KBM-7 (cell line): ENCODE measurements at places on chromosomes 2 and 18.

- no peak for DNase-seq
Measured at GRCh38 chr2:67041051-67041450, 356.1 kb upstream of the ETAA1 start.

DNA sequence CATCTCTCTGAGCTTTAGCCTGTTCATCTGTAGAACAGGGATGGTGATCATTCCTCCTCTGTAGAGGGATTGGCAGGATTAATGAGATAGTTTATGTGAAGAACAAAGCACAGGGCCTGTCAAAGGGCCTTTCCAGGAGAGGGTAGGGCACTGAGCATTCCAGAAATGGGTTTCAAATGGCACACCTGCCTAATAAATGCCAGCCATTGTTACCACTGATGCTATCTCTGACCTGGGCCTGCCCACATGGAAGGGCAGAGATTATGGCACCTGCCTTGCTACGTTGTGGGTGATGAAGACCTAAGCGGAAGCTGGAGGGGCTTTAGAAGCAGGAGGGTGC, 31.0 kb upstream of the GMPPA start:
- DNase-seq = no peak

- DNase-seq = no peak
Measured at GRCh38 chr18:67467188-67467587, 49.3 kb downstream of the DSEL start.

DNA sequence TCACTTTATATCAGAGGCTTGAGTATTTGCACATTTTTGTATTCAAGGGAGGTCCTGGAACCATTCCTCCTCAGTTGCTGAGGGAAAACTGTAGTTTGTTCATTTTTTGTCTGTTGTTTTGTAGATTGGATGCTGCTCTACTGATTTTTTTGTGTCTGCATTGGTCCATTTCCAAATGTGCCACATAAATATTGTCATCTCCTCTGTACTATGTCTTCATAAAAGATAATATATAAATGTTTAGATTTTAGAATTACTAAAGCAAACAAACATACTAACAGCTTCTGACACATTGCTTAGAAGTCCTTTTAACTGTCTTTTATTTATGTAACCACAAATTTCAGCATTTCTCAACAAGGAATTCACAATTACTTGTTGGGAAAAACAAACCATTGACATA, 356.8 kb downstream of the PLCL1 start:
- no peak for DNase-seq

GRCh38 chr2:162401871-162402270, 57.9 kb downstream of the GCA start:
- DNase-seq = no peak

- DNase-seq = no peak
Measured at GRCh38 chr2:69203166-69203985, 183.7 kb downstream of the GFPT1 start.

- no peak for DNase-seq
Measured at GRCh38 chr2:168149150-168149974, 98.0 kb downstream of the STK39 start.
